Renal pelvis (tissue), 12 donors: ENCODE measurements at places on chromosomes 2 and 18. TPM values are rescaled to one million over a fixed set of nuclear protein-coding genes. Genes with fewer than 3 reads are reported as not detected.

The ASB18 gene
- polyA plus RNA-seq, result not detected

GRCh38 chr2:152453129-152453911 is 118.3 kb downstream of the FMNL2 start:
- DNase-seq, result no peak

The PDCL3 gene
- 37.4 TPM for polyA plus RNA-seq

The COL3A1 gene
- polyA plus RNA-seq, result 1,230 TPM

The KCTD1 gene
- polyA plus RNA-seq, result 66.6 TPM

- peak; percentile 40 for DNase-seq
Measured at GRCh38 chr2:95346231-95346737, 49.1 kb downstream of the KCNIP3 start.

The LHCGR gene
- 0.64 TPM for polyA plus RNA-seq

The POTEI gene
- polyA plus RNA-seq, result 0.16 TPM

GRCh38 chr2:43934567-43934966 is 61.2 kb downstream of the LRPPRC start:
- no peak for DNase-seq

GRCh38 chr2:192886636-192887035 is 691.9 kb upstream of the TMEFF2 start:
- DNase-seq, result no peak

GRCh38 chr2:238573916-238574315 is 147.2 kb downstream of the ASB1 start:
- DNase-seq, result no peak

The AFF3 gene
- 18.3 TPM for polyA plus RNA-seq

The NCKAP5 gene
- polyA plus RNA-seq, result 6.3 TPM

GRCh38 chr18:25786758-25787157 is 303.7 kb downstream of the SS18 start:
- DNase-seq, result no peak

- DNase-seq, result peak; percentile 41
Measured at GRCh38 chr2:16142383-16143361, 202.3 kb downstream of the MYCN start.

DNA sequence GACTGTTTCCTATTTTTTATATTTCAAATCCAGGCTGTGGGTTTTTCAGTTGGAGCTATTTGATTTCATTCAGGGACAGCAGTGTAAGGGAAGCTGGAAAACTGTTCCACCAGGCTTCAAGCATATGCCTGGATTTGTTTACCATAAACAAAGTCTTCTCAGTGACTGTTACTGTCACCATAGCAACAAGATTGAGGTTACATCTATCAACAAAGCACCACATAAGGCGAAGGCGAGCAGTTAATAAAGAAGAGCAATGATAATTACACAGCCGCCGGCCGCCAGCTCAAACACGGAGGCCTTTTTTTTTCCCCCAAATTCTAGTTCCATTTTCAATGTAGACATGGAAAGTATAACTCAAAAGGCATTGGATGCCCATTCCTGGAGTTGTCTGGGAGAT is 553.7 kb upstream of the SYT4 start:
- DNase-seq, result peak; percentile 52

DNA sequence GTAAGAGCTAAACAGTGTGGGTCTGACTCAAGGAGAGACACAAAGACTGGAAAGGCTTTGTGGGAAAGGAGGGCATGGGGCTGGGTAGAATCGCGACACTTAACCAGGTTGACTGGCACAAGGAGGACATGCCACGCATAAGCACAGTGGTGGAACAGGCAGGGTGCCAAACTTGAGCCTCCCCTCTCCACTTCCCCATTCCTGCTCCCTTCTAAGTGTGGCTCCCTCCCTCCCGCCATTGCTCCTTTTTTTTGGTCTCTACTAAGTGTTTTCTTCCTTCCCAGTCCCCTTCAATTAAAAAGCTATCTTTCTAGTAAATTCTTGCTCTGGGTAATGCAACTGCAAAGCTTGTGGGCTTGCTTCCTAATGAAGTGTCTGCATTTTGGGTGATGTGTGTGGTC is 40.3 kb upstream of the ZFP36L2 start:
- no peak for DNase-seq

DNA sequence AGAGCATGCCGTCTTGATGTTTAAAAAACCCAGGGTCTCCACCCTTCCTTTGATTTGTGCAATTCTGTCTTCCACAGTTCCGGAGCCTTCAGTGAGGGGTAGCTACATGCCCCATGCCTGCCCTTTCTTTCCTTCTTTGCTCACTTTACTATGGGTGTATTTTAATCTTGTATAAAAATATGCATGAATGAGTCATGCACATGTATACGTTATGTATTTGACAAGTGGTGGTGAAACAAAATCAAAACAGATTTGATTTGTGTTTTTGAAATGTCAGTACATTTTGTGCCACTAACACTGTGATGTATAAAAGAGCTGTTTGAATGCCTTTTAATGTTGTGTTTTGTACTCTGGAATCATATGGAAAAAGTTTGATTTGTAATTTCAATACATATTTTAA is 126.5 kb downstream of the RNF144A start:
- DNase-seq, result no peak

DNA sequence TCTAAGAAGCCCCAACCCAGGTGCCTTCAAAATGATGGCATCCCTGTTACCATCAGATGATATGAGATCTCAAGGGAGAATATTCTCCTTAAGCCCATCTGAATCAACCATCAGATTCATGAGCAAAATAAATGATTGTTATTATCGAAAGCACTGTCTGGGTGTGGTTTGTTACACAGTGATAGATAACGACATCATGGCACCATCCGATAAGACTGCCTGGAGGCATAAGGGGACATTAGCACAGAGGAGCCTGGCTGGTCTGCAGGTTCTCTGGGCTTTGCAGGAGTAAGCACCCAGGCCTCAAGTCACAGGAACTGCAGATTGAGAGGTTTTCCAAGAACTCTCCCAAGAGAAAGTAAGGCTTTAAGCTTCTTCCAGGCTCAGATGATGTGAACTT is 15.6 kb downstream of the BMP10 start:
- DNase-seq, result no peak

GRCh38 chr2:71798266-71799012 is 345.1 kb downstream of the DYSF start:
- no peak for DNase-seq

DNA sequence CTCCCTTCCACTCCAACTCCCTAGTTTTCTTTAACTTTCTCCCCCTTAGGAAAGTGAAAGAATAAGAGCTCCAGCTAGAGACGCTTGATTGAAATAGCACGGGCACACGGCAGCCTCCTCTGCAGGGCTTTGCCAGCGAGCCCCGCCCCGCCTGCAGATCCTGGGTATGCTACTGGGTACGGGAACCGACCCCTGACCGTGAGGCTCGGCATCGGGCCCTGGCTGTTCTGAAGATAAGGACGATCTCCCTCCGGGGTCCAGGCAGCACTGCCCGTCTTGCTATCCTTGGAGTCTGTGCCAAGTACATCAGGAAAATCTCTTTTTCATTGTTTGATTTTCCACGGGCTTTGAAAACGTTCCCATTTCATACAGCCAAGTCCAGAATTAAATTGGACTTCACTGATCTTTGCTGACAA is 284.5 kb downstream of the MTX2 start:
- DNase-seq, result peak; percentile 80

GRCh38 chr2:190213441-190214335 is 105.9 kb downstream of the HIBCH start:
- DNase-seq, result no peak

DNA sequence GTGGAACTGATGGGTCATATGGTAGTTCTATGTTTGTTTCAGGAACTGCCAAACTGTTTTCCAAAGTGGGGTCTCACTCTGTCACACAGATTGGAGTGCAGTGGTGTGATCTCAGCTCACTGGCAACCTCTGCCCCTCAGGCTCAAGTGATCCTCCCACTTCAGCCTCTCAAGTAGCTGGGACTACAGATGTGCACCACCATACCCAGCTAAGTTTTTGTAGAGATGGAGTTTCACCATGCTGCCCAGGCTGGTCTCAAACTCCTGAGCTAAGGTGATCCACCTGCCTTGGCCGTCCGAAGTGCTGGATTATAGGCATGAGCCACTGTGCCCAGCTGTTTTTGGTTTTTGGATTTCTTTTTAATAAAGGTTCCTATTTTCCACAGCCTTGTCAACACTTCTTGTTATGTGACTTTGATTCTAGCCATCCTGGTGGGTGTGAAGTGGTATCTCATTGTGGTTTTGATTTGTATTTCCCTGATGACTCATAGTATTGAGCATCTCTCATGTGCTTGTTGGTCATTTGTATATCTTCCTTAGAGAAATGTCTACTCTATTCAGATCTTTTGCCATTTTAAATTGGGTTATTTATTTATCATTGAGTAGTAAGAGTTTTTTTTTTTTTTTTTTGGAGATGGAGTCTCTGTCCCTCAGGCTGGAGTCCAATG is 22.8 kb downstream of the NPC1 start:
- no peak for DNase-seq

GRCh38 chr2:174617718-174618117 is 20.1 kb upstream of the WIPF1 start:
- DNase-seq, result no peak

- no peak for DNase-seq
Measured at GRCh38 chr18:12009581-12010140, 28.4 kb downstream of the IMPA2 start.

- DNase-seq, result no peak
Measured at GRCh38 chr18:61352611-61353010, 19.4 kb downstream of the CDH20 start.
